ENCODE measurements at places on chromosomes 6 and 20.
A peak's percentile ranks its signal among the peaks of the same experiment; 100 is the strongest.

DNA sequence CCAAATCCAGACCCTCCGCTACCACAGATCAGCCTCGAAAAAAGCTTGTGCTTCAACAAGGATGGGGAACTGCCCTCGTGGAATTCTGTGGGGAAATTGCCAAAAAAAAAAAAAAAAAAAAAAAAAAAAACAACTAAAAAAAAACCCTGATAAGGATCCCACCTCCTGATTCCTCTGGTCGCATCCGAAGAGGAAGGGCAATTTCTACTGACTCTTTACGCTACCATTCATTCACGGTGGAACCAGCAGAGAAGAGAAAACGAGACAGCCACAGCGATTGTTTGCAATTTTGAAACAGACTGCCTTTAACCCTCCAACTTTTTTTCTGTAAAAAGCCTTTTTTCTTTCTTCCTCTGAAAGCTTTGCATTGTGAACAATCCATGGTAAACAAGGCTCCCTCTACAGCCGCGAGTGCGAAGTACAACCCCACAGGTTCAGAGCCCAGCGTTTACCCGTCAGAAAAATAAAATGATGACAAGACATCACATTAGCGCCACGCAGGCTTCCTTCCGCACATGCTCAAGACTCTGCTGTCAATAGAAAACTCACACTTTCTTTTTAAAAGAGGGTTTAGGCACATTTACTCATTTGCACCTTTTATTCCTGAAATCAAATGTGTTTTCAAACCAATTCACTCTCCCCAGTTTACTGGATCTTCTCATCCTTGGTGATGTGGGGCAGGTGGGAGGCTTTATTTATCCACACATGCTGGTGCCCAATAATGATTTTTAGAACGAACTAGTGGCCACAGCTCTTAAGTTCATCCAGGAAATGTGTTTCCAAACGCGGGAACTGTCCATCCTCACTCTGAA lies 100.0 kb downstream of the NOL4L start:
- peak; percentile 95 for DNase-seq

DNA sequence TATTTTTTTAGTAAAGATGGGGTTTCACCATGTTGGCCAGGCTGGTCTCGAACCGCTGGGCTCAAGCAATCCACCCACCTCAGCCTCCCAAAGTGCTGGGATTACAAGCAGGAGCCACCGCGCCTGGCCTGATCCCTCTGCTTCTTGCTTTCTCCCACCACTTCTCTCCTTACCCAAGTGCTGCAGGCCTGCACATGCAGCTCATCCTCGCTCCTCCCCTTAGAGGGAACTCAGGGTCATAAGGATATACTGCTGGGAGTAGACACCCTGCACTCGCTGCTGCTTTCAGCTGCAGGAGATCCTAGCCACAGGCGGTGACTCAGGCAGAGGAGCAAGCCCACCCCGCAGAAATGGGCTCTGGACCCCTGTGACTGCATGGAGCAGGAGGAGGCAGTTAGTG lies 40.0 kb upstream of the FANCE start:
- no peak for DNase-seq

DNA sequence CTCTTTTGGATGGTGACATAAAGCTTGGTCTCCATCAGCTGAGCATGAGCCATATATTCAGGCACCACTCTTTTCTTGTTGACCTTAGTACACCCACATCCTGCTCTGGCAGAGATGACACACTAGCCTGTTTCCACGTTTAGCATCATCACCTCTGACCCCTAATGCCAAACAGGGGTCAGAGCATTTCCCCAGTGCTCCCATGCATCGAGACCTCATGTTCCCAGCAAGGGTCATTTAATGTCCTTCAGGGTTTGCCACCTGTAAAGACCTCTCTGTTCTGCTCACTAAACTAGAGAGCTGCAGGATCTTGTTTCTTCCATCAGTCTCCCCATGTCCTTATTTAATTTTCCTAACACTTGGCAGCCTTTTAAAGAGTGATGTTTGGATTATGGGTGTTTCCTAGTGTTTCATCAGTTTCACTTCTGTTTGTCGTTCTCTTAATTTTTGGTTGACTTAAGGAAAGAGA lies 97.5 kb downstream of the AIG1 start:
- no peak for DNase-seq

DNA sequence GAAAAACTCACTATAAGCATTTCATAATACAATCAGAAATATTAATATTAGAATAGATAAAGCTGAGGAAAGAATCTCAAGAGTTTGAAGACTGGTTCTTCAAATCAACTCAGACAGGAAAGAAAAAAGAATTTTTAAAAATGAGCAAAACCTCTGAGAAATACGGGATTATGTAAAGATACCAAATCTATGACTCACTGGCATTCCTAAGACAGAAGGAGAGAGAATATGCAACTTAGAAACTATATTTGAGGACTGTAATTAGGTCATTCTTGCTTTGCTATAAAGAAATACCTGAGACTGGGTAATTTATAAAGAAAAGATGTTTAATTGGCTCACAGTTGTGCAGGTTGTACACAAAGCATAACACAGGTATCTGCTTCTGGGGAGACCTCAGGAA lies 665.1 kb downstream of the RNF144B start:
- no peak for DNase-seq

DNA sequence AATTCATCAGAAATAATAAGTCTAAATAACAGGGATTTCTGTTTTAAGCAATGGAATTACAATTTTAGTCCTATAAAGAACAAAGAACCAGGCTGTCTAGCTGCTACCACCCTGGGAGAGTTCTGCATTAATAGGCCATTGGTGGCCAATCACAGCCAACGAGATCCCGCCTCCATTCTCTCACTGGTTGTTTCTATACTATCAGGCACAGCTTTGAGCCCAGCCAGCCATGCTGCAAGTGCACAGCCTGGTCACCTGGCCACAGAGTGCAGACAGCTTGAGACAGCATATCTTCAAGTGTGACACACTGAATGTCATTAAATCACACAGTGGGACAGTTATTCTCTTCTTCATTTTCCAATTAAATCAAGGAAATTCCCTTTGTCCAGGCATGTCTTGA lies 16.1 kb upstream of the RAB22A start:
- peak; percentile 56 for DNase-seq

GRCh38 chr20:41276317-41276751 lies 41.2 kb downstream of the ZHX3 start:
- DNase-seq: no peak

- DNase-seq: no peak
Measured at GRCh38 chr6:34834789-34835518, 43.1 kb downstream of the BLTP3A start.

GRCh38 chr20:45912344-45912682 lies 358 bp upstream of the PLTP start:
- DNase-seq: no peak

DNA sequence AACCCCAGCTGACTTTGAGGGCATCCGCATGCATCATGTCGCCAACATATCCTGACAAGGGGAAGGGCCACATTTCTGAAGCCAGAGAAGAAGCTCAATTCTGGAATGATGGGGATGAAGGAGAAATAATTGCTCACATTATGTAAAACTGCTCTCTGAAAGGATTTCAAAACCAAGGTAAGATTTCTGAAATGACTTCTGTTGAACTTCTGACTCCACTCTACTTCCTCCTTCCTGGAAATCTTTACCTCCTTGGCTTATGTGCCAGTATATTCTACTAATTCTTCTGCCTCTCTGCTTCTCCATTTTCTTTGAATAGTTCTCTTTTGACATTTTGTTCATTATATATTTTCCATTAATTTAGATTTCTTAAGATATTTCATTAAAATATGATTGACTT lies 31.9 kb downstream of the HLA-DPB1 start:
- no peak for DNase-seq

DNA sequence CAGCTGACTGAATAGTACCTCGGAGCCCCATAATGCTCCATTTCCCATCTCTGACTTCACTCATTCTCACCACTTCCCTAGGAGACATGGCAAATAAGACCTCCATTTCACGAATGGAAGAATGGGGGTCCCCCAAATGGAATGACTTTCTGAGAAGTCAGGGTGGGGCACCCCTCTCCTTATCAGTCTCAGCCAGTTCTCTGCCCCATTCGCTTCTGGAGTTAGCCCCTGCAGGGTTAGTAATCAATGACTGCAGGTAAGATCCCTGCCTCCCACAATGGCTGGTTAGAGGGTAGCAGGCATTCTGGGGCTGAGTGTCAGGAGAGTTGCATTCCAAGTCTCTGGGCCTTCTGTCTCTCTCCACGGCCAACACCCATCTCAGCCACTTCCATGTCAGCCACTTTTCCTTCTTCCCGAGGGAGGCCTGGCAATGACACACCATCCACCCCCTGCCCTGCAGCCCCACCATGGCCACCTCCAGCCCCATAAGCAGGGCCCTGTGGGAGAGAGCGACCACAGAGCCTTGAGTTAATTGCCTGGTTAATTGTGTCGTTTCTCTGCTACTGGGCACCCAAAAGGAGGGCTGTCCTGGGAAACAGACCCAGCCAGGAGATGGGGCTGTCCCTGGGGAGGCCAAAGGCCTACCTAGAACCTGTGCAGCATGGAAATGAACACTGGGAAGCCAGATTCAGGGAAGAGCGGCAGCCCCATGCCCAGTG lies 13.4 kb downstream of the CCDC167 start:
- DNase-seq: no peak

- DNase-seq: no peak
Measured at GRCh38 chr6:68891419-68891818, 256.3 kb downstream of the ADGRB3 start.

DNA sequence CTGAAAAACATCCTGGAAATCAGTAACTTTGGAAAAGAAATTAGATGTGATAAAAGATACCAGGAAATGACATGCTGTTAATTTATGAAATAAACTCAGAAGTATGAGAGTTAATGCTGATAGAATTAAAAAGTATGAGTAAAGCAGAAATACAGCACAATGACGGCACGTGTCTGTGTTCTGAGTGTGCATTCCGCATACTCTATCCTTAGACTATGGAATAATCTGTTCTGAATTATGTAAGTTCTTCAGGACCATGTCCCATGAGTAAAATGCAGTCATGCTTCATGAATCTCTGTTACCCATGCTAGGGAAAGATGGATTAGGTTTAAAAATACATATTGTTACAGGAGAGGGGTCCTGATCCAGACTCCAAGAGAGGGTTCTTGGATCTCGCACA lies 21.7 kb downstream of the HECA start:
- no peak for DNase-seq

DNA sequence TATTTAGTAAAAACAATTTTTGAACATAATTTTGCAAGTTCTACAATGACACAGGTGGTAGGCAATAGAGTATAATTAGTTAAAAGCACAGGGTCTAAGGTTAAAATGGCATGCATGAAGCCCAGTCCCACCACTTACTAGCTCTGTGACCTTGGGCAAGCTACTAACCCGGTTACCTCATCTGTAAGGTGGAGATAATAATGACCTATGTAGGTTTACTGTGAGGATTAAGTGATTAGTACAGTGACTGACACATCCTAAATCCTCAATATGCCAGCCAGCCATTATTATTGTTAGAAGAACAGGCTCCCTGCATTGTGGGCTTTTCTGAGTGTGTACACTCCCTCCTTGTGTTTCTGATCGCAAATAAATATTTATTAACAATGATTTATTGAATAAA lies 26.2 kb downstream of the ATXN1 start:
- no peak for DNase-seq

DNA sequence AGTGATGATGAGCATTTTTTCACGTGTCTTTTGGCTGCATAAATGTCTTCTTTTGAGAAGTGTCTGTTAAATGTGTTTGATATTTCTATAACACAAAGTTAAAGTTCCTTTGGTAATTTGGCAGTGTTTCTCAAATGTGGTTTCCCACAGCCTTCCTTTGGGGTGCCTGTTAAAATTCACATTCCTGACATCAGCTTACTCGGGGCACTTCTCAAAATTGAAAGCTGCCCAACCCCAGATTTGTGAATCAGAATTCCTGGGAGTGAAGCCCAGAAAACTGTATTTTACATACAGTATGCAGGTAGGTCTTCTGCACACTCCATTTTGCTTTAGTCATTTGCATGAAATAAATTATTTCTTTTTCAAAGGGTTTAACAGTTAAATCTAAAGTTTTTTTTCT lies 207.9 kb downstream of the GMPR start:
- no peak for DNase-seq

GRCh38 chr20:61769286-61769832 lies 296.3 kb downstream of the TAF4 start:
- DNase-seq: no peak

GRCh38 chr6:11496152-11497060 lies 41.1 kb upstream of the TMEM170B start:
- peak; percentile 94 for DNase-seq

GRCh38 chr6:4017834-4018170 lies 61.1 kb downstream of the FAM217A start:
- DNase-seq: peak; percentile 82

GRCh38 chr6:155162682-155163081 lies 101.1 kb upstream of the CLDN20 start:
- DNase-seq: no peak

GRCh38 chr6:89047473-89047872 lies 33.1 kb upstream of the PNRC1 start:
- no peak for DNase-seq

- DNase-seq: no peak
Measured at GRCh38 chr6:79762370-79762769, 131.2 kb downstream of the SH3BGRL2 start.

- DNase-seq: peak; percentile 63
Measured at GRCh38 chr20:41411391-41411847, 44.8 kb upstream of the EMILIN3 start.

GRCh38 chr20:15637950-15638754 lies 935.1 kb downstream of the KIF16B start:
- no peak for DNase-seq
